ENCODE measurements at places on chromosomes 3 and 15.

GRCh38 chr3:173589116-173589515 lies 191.6 kb downstream of the NLGN1 start:
- DNase-seq, result no peak

DNA sequence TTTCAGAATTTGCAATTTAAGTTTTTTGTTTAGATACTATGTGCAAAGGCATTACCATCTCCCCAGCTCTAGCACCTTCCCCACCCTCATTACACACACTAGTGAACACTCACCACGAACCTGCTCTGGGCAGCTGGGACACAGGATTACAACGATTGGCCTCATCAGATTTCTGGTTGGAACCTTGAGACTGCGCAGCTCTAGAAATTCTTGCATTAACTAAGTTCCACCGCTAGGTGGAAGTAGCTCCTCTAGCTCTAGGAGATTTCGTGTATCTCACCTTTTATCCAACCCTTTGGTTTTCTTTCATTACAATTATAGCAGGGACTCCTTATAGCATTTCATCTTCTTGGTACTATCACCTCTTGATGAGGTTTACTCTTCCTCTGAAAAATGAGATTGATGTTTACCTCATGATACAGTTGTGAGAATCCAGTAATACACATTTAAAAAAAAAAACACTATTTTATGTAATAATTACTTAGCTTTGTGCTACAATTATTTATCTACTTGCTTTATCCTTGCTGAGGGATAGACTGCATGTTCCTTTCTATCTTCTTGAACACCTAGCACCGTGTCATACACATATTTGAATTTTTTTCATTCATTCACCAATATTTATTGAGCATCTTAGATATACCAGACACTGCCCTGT lies 28.7 kb upstream of the PLOD2 start:
- peak; percentile 76 for DNase-seq

- DNase-seq, result no peak
These were observed 95.7 kb downstream of the NSUN3 start for GRCh38 chr3:94158512-94158911.

DNA sequence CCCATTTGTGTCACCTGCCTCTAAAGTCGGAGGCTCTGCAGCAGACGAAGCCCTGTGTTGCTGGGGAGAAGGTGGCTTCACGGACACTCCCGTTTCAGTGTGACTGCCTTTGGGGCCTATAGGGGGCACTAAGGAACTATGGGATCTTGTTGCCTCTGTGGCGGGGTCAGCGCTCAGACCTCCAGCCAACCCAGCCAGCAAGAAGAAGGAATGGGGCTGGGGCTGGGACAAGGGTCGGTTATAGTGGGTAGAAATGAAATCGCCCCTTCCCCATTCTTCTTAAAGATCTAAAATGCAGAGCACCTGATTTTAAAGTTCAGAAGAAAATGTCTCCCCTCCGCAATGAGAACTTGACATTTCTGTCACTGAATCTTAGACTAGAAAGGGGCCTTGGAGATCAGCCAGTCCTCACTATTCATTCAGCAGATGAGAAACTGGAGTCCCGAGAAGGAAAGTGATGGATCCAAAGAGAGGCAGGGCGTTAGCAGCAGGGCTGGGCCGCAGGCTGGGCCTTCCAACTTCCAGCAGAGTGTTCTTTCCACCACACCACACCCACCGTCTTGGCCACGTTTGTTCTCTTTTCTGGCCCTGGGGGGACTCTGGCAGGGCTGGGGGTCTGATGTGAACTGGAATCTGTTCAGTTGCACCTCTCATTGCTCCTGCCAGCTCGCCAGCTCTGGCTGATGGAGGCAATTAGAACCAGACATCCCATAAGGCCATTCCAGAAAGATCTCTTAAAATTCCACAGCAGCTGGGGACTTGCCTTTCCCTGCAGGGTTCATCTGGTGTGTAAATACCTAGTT lies 195.4 kb downstream of the OPA1 start:
- peak; percentile 65 for DNase-seq

DNA sequence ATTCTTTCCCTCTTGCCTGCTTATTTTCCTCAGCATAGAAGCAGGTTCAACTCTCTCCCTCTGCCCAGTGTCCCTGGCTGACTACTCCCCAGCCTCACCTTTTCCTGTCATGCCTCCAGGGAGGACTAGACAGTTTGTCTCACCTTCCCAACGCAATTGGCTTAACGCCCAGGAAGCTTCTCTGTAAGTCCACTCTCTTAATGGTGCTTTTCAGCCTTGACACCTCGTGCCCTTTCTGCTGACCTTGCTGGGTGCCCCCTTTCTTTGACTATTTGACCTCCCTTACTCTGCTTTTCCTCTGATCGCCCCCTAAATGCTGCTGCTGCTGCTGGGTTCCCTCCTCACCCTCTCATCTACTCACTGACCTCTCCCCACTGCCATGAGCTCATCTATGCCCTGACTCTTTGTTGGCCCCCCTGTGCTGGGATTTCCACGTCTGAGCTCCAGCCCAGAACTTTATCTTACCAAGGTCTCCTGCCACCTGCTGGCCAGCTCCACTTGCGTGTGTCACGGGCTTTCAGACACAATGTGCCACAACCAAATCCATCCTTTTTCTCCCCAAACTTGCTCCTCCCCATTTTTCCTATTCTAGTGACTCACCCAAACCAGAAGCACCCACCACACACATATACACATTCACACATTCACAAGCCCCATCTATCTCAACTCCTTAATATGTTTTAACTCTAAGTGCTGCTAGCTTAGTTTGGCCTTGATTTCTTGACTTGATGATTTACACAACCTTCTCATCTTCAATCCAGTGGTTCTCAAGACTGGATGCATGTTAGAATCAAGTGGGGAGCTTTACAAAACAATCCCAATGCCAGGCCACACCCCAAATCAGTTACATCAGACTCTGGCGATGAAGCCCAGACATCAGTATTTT lies 16.6 kb downstream of the EPB42 start:
- peak; percentile 70 for DNase-seq

DNA sequence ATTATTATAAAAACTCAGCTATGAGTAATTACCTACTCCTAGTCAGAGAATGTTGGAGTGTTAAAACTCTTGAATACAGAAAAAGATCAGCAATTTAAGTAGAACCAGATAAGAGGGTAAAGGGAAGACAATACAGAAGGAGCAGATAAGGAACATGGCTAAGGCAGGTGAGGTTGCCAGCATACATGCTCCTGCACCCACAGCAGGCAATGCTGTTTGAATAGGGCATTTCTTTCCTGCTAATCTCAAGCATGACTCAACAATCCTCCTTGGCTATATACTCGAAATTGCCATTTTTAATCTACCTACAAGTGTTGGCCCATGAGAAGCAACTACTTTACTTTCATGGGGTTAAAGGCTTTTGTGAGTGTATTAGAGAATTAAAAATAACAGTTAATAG lies 494.5 kb downstream of the DIPK2A start:
- peak; percentile 35 for DNase-seq

GRCh38 chr3:141164852-141165251 lies 66.8 kb upstream of the PXYLP1 start:
- no peak for DNase-seq

DNA sequence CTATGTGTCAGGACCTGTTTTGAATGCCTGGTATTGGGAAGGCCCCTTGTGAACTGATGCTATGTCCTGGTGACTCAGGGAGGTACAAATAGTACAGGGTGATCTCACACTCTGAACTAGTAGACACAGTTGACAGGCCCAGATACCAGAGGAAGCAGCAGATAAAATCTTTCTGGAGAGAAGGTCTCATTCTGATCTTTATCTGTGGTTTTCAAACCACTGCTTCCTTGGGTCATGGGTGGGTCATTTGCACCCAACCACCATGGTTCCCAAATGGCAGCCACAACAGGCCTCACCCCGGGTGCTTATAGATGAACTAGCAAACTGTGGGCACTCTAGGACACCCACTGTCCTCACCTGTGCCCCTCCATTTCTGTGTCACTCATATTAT lies 43.4 kb downstream of the PXYLP1 start:
- peak; percentile 64 for DNase-seq

- peak; percentile 76 for DNase-seq
These were observed 473.3 kb upstream of the NR2F2 start for GRCh38 chr15:95857124-95857757.

DNA sequence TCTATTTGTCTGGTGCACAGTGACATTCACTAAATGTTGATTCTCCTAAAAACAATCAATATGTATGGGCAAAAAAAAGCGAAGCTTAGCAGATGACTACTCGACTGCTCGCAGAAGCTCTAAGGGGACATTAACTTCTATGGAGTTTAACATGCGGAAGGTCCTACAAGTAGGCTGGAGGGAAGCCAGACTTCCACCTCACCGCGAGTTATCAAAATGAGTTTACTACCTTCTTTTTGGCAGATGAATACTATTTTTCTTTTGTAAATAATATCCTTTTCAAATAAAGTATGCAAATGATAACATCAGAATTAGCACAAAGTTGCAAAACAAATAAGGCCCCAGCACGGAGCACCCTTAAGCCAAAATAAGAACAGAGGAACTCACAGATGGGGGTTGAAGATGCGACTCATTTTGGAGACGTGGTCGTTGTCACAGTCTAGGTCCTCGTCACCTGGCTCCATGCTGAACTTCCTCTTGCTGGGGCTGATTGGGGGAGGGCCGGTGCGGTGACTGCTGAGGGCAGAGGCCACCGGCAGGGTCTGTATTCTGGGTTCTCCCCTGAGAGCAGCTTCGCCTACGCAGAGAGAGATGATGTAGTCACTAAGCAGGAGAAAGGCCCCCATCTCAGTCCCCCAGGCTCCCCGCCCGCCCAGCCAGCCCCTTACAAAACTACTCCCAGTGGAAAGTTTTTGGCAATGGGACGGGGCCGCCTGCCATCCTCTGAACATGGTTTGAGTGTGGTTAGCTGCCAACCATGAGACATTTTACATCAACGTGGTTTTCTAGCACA lies 42.1 kb downstream of the VGLL4 start:
- DNase-seq, result no peak

DNA sequence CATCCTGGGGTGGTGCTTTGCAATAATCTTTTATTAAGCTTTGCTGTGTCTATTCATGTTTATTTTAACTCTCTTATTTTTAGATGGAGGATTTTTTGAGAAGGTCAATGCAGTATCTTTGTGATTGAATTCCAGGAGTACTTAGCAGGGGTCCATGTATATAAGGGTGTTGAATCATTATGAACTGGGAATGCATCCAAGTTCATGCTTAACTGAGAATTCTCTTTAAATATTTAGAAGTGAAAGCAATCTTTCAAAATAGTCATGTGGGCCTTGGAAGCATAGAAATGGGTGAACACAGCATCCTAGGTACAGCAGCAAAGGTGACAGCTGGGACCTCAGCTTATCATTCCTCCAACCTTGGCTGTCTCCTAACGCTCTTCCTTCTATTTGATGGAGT lies 27.3 kb downstream of the SPTSSB start:
- peak; percentile 11 for DNase-seq

DNA sequence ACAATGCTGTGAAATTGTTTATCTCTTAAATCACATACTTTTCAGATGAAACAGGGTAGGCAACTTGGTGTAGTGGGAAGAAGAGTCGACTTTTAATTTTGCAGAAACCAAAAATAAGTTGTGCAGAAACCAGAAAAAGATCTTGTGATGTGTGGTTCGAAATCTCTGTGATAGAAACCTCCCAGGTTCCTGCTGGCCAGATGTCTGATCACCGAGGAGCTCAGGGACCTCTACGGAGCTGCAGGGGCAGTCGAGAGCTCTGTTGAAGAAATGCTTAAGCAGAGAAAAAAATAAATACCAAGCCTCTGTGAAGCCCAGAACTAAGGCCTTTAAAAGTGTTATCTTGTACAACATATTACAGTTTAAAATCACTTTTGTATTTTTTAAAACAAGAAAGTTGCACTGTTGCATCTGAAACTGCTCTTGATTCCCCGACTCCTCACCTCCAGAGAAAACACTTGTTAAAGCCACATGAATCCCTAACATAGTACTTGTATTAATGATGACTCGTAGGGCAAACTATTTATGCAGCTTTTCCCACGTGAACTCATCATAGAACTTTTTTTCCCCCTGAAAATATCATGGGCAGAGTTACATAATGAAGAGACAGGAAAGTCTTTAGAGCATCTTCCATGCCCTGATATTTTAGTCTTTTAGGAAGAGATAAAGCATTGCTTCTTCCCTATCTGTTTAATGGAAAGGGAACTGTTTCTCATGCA lies 51.3 kb downstream of the CCK start:
- peak; percentile 60 for DNase-seq

DNA sequence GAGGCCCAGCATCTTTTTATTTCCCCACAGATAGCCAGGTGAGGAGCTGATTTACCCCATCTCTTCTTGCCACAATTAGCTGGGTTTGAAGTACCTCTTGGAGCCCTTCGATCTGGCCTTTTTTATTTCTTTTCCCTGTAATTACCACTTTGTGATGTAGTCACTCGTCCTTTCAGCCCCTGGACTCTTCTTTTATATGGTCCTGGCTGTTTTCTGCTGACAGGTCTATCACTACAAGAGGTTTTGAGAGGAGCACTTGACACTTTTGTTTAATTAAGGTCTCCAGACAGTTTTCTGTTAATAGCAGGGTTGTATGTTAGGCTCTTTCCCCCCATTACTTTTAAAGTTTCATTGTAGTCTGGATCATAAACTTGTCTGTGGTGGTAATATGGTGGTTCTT lies 11.8 kb downstream of the ATXN7 start:
- no peak for DNase-seq

GRCh38 chr3:159727506-159727905 lies 261.1 kb upstream of the IL12A start:
- DNase-seq, result peak; percentile 75

DNA sequence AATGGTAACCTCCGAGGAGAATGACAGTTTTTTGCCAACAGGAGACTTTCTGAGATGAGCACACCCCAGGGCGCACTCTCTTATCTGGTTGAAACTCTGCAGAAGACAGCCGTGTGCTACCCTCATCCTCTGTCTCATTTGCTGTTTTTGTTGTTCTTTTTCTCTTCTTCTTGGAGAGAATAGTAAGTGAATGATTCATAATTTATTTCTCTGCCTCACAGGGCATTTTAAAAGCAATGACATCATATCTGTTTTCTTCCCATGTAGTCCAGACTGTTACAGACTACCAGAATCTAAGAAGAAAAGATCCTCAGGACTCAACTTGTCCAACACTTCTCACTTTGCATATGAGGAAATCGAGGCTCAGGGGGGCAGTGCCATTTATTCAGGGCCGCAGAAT lies 771.1 kb upstream of the GRM7 start:
- no peak for DNase-seq

DNA sequence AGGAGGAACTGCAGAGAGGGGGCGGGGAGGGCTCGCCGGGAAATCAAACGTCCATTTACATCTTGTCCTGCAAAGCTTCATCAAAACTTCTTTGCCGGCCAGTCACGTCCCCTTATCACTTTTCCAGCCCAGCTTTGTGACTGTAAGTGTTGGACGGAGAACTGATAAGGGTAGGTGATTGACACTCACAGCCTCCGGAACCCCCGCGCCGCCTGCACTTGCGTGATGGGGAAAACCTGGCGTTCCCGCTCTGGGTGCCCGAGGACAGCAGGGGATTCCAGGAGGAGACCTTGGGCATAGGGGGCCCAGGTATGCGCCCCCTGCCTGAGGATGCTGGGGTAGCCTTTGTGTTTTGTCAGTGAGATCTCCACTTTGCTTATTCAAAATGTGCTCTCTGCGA lies 72.8 kb upstream of the ANKRD34C start:
- DNase-seq, result no peak

DNA sequence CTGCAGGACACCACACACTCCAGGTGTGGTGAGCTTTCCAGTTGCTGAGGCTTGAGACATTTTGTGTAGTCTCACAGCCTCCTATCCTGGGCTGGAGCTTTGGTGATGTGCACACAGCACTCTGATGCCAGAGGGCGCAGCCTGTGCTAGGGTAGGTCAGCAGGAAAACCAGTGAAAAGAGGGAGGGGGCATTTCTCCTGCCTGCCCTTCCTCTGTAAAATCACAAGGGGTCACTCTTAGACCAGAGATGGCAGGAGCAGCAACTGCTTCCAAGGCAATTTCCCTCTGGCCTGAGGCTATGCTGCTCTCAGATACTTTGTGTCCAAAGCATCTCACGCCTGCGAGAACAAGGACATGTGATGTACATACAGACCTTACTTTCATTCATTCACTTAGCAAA lies 16.5 kb upstream of the MUSTN1 start:
- peak; percentile 65 for DNase-seq
